ENCODE measurements at places on chromosomes 5 and 9.

DNA sequence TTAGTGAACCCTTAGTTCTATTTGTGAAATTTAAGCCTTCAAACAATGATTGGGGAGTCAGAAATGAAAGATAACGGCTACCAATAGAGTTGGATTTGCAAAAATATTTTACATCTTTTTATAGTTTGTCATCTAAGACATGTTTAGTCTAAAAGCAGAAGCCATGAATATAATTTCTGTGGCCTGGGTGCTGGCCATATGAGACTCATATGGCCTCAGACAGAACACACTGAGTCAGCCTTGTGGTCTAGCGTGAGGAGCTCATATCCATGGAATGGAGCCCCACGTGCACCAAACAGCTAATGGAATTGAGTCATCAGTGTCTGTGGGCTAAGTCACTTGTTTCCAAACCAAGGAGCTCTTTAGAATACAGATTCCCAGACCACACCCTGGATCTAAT is 240.7 kb upstream of the NREP start:
- DNase-seq, result no peak

GRCh38 chr5:53549792-53550191 is 10.6 kb upstream of the NDUFS4 start:
- DNase-seq, result no peak

- no peak for DNase-seq
Measured at GRCh38 chr9:84722388-84722989, 53.0 kb downstream of the NTRK2 start.

GRCh38 chr9:13532407-13532806 is 252.9 kb upstream of the MPDZ start:
- no peak for DNase-seq

- no peak for DNase-seq
Measured at GRCh38 chr9:90508940-90509339, 133.7 kb downstream of the DIRAS2 start.
